Stimulated activated CD4-positive, alpha-beta T cell treated with anti-CD3 and anti-CD28 coated beads, TNF-alpha, amount 100 ng/mL, for 48 hours (primary cell): ENCODE measurements at places on chromosomes 7 and 10.

- DNase-seq: no peak
Observed at GRCh38 chr7:148790850-148791249, 92.1 kb downstream of the CUL1 start.

DNA sequence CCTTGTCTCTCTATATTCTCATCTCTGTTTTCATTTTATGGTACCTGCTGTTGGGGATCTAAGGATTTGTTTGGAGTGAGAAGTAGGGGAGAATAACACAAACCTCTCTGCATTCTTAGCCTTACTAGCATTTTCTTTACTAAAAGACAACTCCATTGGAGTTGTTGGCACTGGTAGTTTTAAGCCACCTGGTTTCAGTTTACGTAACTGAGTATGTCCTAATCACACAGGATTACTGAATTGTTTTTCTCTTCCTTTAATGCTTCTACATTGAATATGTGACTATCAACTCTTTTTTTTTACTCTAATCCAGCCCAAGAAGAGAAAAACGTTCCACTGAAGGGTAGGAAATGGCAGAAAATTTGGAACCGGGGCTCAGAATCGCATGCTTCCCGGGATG is 30.0 kb upstream of the TRIL start:
- no peak for DNase-seq

- no peak for DNase-seq
Observed at GRCh38 chr10:53022611-53023088, 250.1 kb upstream of the MBL2 start.

DNA sequence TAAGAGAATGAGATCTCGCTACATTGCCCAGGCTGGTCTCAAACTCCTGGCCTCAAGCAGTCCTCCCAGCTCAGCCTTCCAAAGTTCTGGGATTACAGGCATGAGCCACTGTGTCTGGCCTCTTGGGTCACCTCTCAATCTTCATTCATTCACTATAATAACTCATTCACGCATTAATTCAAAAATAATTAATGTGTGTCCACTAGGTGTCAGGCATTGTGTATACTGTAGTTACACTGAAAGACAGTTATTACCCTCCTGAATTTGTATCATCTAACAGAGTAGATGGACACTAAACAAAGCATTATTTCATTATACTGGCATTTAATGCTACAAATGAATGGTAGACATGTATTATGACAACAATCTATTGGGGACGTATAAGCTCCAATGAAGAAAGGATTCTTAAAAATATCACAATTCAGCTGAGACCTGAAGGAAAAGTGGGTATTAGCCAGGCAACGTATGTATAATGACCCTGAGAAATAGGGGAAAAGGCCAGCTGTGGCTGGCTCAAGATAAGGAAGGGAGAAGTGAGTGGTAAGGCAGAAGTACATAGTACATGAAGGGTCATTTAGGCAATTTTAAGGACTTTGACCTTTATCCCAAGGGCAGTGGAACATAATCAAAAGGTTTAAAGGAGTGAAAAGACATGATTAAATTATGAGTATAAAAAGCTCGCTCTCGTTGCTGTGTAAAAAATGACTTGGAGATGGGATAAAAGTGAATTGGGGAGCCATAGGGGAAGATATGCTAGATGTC is 150.7 kb downstream of the BTAF1 start:
- DNase-seq: no peak

DNA sequence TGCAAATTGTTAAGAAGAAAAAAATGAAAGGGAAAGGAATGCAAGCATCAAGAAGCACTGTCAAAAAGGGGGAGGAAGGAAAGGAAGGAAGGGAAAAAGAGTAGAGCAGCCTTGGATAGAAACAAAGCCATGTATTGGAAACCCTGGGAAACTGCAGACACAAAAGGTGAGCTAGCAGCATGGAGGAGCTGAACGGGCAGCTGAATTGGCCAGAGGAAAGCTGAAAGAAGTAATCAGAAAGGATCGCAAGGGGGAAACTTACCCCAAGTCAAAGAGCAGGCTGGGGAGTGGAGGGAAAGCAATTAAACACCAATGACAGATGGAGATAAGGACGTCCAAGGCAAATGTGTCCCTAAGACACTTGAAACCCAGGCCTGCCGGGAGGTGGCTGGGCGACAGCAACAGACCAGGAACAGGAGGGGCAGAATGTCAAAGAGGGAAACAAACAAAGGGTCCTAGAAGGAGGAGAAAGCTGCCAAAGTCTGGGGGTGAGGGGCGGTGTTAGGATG is 93.8 kb upstream of the SVIL start:
- DNase-seq: no peak

- DNase-seq: no peak
Observed at GRCh38 chr10:3886641-3887251, 101.7 kb upstream of the KLF6 start.

- no peak for DNase-seq
Observed at GRCh38 chr7:114264023-114264422, 150.6 kb upstream of the FOXP2 start.

GRCh38 chr7:131733604-131734003 is 177.2 kb upstream of the PODXL start:
- no peak for DNase-seq

DNA sequence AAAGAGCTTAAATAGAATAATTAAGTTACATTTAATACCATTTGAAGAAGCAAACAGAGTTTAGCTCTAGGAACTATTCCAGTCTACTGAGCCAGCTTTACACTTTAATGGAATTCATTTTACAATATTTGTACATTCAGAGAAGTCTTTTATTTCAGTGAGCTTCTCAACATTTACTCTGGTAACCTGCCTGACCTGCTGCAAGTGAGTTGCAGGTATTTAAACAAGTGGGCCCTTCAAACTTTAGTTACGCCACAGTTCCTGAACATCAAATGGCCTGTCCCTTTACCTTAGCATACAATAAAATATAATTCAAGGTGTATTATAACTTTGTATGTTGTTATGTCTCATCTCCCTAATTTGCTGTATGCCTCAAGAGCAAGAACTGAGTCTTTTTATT is 121.6 kb upstream of the SEMA3C start:
- DNase-seq: no peak

- DNase-seq: no peak
Observed at GRCh38 chr10:31390804-31391203, 71.8 kb downstream of the ZEB1 start.

DNA sequence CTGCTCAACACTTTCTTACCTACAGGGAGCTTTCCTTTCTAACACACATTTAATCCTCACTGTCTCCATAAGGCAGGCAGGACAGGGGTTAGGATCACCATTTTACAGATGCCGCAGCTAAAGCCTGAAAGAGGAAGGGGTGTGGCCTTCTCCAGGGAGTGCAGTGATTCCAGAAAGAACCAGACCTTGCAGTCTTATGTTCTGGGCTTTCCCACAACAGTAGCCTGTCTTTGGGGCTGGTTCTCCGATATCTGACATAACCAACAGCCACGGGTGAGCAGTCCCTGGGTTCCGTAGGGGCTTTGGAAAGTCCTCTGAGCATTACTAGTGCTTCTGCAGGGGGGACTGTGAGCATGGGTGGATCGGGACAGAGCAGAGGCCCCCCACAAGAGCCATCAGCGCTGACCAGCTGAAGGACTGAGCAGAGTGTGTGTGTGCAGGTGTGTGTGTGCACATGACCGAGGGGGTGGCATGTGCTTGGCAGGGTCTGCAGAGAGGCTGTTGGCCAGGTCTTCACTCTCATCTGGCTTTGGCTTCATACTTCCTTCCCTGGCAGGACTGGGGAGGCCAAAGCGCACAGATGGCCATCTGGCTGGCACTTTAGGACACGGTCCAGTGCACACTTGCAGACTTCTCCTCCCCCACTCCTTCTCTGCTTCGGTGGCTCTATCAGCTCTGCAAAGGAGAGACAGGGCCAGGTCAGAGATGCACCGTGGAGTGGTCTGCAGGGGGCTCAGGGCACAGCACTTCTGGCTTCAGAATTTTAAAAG is 400.3 kb downstream of the RPS24 start:
- no peak for DNase-seq

DNA sequence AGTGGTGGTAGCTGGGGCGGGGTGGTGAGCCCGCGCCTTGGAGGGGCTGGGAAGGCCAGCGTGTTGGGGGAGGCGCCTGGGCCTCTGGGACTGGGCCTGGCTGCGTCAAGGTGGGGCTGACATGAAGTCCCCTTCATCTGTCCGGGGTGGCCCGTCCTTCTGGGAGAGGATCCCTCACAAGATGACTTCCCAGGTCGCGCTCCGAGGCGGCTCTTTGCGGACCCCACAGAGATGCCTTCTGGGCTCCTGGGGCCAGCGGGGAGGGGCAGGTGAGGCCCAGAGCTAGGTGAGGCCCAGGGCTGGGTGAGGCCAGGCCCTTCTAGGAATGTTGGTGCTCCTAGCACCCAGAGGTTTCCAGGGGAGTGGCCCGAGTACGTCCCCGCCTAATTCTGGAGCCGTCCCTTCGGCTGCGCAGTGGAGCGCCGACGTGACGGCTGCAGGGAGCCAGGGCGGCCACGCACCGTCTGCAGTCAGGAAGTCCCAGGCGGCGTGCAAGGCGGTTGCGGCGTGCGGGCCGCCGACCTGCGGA is 58.2 kb upstream of the NUPR2 start:
- no peak for DNase-seq

GRCh38 chr10:18577823-18578685 is 73.3 kb downstream of the NSUN6 start:
- no peak for DNase-seq

DNA sequence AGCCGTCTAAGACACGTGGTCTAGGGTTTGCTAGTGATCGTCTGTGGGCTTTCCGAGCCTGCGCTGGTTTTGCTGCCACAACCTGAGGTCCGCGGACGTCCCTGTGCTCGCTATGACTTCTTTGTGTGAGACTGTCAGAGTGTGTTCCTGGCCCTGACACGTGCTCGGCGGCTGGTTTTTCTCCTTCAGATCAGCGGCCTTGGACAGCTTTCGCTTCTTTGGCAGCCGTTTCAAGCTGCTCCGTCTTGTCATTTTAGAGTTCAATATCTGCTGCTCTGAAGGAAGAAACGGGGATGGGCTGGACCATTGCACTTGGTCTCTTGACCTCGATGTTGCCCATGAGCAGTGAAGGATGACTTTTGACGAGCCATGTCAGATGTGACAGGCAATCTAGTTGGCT is 147.3 kb downstream of the MGMT start:
- no peak for DNase-seq

- DNase-seq: no peak
Observed at GRCh38 chr7:137682596-137682995, 164.2 kb downstream of the DGKI start.

- no peak for DNase-seq
Observed at GRCh38 chr10:125121003-125121402, 39.4 kb downstream of the CTBP2 start.

- DNase-seq: no peak
Observed at GRCh38 chr10:101162677-101163076, 31.6 kb downstream of the TLX1 start.

DNA sequence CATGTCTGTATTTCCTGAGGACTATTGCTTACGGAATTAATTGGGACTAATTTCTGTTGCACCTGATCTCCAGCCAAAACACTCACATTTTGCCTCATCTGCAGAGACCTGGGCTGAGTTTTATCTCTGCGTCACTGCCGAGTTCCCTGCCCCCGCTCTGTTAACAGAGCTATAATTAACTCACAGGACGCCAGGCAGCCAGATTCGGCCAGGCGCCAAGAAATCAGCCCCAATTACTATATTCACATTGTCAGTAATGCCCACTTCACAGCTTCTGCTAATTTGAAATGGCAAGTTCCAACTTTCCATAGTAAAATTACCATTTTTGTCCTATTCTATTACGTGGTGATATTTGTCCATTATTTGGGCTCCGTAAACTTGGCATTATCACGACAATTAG is 130.5 kb downstream of the CUX1 start:
- no peak for DNase-seq

GRCh38 chr10:61866700-61867368 is 34.7 kb upstream of the ARID5B start:
- no peak for DNase-seq

- DNase-seq: no peak
Observed at GRCh38 chr7:22920672-22921071, 93.3 kb downstream of the HYCC1 start.

GRCh38 chr10:97259119-97259518 is 33.3 kb downstream of the ARHGAP19 start:
- DNase-seq: no peak

GRCh38 chr10:17808971-17809841 is at the start of gene MRC1:
Gene MRC1, plus strand, starts transcription at chr10:17809348. Its CDS starts 118 bp downstream, at chr10:17809466.
- no peak for DNase-seq

- DNase-seq: no peak
Observed at GRCh38 chr10:127186813-127187212, 9.6 kb downstream of the INSYN2A start.

DNA sequence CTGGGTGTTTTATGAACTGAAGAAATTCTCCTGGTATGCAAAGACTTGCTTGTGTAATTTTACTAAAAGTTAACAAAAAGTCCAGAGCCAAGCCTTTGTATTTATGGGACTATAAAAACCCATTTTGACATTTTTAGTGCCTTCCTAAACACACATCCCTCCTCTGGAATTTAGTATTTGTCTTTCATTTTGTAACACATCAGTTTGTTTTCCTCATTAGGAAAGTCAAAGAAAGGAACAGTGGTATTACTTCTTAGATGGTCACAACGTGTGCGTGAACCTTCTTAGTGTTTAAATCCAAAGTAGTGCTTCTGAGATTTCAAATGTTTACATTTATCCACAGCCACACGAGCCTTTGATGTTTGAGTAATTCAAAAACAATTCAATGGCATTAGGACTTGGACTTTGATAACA is 103.2 kb upstream of the TMEM106B start:
- no peak for DNase-seq

GRCh38 chr7:55898287-55898686 is 11.0 kb downstream of the ZNF713 start:
- DNase-seq: no peak

DNA sequence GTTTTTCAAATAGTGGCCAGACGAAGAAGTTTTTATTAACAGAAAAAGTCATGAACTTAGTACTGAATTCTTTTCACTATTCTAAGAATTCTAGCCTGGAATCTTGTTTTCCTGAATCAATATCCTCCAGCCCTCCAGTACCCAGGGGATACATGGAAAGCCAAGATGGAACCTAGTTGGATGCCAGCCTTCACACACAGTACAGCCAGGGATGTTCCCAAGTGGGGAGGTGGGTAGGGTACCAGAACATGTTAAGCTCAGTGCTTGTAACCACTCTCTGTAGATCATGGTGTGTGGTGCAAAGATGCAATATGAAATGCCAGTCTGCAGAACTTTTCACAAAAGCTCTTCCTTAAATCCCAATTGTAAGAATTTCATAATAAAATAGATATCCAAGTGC is 128.0 kb downstream of the POU6F2 start:
- no peak for DNase-seq
